GM23338 (cell line): ENCODE measurements at places on chromosomes 7 and 10.

DNA sequence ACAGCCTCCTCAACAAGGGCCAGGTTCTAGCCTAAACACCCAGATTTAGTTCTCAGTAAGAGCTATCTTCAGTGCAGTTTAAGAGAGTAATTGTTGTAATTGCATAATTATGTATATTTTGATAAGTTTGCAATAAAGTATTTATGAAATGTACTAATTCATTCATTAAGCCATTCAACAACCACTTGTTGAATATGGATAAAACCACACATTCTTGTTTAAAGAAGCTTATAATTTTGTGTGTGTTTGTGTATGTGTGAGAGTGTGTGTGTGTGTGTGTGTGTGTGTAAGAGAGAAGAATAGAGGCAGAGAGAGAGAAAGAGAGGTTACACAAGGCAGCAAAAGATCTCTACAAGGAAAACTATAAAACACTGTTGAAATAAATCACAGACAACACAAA lies 115.0 kb upstream of the SLC25A13 start:
- no peak for DNase-seq

- DNase-seq = no peak
Observed at GRCh38 chr10:32163071-32163761, 107.0 kb upstream of the KIF5B start.

DNA sequence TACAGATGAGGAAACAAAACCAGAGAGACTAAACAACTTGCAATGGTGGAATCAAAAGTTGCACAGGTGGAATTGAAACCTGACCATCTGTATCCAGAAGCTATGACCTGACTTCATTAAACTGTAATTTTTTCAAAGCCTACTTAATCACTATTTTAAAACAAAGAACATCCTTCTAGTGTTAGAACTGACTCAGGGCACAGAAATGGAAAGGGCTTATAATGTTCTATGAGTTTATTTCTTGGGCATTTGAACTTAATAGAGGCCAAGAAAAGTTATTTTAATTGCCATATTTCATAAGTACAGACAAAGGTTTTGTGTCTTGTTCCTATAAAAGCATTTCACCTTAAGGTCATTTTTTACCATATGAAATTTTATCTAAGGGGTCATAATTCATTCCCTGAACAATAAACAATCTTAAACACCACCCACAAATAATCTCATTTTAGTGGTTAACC lies 8.8 kb downstream of the ITGB1 start:
- DNase-seq = no peak

GRCh38 chr7:115136796-115137443 lies 215.0 kb downstream of the MDFIC start:
- DNase-seq = no peak

DNA sequence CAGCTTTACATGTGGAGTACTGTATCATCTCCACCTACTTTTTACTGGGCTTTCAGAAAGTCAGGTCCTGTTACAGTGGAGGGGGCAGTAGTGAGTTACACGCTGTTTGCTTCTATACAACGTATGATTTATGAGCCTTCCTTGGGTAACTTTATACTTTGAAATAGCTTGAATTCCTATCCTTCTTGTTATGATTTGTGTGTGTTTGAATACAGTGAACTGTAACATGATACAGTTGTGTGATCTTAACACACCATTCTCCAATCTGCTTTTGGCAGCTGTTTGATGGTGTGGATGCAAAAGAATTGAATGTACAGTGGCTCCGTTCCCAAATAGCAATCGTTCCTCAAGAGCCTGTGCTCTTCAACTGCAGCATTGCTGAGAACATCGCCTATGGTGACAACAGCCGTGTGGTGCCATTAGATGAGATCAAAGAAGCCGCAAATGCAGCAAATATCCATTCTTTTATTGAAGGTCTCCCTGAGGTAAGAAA lies 41.7 kb downstream of the SP8 start:
- peak; percentile 10 for DNase-seq

DNA sequence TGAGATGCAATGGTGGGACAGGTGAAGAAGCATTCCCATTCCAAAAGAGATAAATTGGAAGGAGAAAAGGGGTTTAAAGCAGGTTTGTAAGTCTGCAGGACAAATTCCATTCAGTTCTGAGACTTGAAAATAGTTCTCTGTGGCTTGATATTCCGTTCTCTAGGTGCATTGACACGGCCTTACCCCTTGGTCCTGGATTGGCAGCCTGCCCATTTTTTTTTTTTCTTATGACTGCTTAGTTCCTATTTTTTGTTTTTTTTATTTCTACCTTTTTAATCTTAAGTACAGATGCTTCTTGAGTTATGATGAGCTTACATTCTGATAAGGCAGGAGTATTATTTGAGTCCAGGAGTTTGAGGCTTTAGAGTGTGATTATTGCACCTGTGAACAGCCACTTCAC lies 70.6 kb downstream of the MLLT10 start:
- no peak for DNase-seq

DNA sequence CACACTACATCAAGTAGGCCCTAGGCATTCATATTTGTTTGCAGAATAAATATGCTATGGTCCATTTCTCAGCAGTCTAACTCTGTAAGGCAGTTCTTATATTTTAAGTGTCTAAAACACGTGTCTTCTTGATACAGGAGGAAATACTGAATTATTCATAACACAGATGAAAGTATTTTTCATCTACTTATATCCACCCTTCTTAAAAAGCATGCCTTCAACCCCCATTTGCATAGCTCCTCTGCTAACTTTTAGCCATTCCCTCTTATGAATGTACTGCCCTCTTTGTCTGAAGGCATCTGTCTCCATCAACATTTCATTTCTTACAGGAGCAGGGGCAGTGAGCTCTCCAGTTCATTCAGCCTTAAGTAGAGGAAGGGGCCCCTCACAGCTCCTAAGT lies 57.7 kb downstream of the ZFAND4 start:
- DNase-seq = no peak

GRCh38 chr10:132320654-132321469 lies 11.1 kb upstream of the LRRC27 start:
- no peak for DNase-seq
